Coronary artery (tissue), 2 donors: ENCODE measurements at places on chromosomes 3 and 15.

GRCh38 chr15:50675535-50676144, 11.0 kb downstream of the TRPM7 start:
- DNase-seq: no peak

- DNase-seq: no peak
Measured at GRCh38 chr15:91921188-91921842, 67.8 kb downstream of the SLCO3A1 start.

- DNase-seq: no peak
Measured at GRCh38 chr3:31895471-31895870, 85.6 kb downstream of the OSBPL10 start.

GRCh38 chr3:171460725-171461524, 720 bp upstream of the TNIK start:
- peak; percentile 80 for DNase-seq
